Stimulated activated naive CD4-positive, alpha-beta T cell treated with Interleukin-2 at 50 U/mL for 16 hours (primary cell): ENCODE measurements at places on chromosomes 1 and 21.

DNA sequence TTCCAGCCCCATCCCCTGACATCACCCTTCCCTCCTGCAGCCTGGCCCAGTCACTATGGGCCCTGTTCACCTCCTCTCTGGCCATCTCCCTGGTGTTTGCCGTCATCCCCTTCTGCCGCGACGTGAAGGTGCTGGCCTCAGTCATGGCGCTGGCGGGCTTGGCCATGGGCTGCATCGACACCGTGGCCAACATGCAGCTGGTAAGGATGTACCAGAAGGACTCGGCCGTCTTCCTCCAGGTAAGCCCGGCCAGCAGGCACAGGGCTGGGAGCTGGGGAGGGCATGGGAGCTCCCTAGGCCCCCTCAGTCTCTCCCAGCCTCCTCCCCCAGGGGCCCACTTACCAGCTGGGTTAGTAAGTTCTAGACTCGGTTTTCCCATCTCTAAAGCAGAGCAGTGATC lies 52.1 kb downstream of the ELK4 start:
- no peak for DNase-seq

GRCh38 chr1:9028921-9029705 lies 2.9 kb upstream of the SLC2A7 start:
- DNase-seq: no peak

GRCh38 chr1:182110635-182111034 lies 49.1 kb upstream of the ZNF648 start:
- DNase-seq: no peak

DNA sequence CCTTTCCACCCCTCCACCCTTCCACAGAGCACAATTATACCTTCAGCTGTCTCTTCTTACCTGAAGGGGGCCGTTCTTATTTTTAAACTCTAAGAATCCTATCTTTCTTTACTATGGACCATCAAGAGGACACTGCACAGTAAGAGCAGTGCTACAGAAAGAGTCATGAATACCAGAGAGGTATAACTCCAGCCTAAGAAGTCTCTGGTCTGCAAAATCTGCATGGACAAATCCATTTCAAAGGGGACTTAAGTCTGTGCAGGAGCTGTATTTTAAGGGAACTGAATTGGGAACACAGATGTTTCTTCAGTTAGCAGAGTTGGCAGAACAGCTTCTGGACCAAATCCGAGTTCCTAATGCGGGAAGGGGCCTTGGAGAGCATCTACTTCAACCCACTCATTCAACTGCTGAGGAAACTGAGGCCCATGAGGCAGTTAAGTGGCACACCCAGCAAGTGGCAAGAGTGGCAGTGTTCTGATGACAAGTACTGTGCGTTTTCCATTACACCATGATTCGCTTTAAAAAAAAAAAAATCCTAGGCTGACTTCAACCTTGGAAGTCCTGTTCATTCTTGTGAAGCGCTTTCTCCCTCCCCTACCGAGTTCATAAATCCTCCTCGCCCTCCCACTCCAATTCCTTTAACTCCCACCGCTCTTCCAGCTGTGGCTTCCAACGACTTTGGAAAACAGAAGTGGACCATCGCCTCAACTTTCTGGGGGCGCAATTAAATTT lies 1.8 kb downstream of the PLPP3 start:
- DNase-seq: no peak

- no peak for DNase-seq
Measured at GRCh38 chr1:66332548-66332901, 201.4 kb upstream of the SGIP1 start.

DNA sequence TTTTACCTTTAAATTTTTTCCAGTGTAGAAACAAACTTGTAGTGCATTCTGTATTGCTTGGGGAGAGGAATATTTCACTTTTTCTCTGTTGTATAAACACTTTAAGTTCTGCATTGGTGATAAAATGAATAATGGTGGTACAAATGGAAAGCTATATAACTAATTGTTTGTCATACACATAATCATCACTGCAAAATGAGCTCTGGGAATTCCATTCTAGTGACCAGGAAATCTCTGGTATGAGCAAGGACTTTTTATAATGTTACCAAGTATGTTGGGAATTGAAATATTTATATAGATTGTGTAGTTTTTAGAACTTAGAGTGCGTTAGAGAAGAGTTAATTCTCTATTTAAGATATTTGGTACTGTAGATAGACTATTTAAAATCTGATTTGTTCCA lies 5.0 kb upstream of the FMN2 start:
- no peak for DNase-seq

DNA sequence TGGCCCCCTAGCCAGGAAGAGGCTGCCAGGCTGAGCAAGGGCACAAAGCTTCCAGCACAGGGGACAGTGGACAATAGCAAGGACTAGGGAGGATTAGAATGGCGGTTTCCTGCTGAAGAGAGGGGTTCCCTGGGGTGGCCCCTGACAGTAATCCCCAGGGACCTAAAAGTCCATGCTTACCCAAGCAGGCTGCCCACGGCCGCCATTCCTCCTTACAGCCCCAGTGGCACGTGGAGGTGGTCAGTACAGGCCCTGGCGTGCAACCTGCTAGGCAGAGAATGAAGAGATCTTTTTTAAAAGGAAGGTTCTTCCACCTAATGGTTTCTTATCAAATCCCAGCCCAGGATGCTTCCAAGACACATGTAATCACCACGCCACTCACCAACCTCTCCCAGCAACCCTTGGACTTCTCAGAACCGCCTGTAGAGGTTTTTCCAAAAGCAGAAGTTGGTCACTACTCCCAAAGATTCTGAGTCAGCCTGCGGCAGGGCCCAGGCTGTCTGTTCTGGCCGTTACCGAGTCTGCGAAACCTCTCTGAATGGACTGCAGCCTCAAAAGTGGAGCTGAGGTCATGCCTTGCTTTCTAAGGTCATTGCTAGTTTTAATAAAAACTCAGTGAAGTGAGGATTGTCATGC lies 926 bp downstream of the MRPL55 start:
- DNase-seq: no peak

DNA sequence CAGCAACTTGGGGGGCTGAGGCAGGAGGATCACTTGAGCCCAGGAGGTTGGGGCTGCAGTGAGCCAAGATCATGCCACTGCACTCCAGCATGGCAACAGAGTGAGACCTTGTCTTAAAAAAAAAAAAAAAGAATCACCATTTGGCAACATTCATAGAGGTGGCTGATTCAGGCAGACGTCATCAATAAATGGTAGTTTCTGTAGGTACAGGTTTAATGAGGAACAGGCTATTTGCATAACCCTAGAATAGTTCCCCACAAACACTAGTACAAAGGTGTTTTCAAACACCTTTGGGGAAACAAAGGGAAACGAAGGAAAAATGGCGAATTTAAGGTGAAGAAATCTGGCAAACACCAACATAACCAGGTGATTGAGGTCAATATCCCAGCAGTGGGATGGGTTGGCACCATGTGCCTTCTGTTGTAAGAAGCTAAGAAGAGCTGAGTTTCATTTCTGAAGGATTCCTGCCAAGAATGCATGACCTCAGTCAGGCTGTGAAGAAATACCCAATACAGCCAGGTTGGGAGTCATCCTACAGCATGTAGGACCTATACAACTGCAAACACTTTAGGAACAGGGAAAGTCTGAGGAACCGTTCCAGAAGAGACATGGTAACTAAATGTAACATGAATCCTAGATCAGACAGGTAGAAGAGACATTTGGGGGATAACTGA lies 5.6 kb downstream of the LPAR3 start:
- DNase-seq: no peak

GRCh38 chr1:75672528-75673393 lies 51.7 kb upstream of the ACADM start:
- no peak for DNase-seq

DNA sequence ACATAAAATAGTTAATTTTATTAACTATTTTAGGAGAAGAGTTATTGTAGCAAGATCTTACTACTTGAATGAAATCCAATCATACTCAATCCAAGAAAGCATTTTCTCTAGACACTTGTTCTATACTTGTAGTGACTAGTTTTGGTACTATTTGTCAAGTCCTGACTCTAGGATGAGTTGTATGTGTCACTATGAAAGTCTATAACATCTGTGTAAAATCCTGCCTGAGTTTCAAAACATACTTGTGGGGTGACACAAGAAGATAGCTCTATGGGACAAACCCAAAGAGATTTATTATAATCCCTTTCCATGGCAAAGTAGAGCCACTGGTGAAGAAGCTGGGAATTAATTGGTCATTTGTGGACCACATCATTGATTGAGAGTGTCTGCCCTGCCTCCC lies 1042.2 kb upstream of the ADGRL4 start:
- no peak for DNase-seq

- DNase-seq: no peak
Measured at GRCh38 chr1:196563768-196564167, 44.5 kb downstream of the KCNT2 start.

- DNase-seq: no peak
Measured at GRCh38 chr1:114986286-114986685, 43.3 kb upstream of the TSHB start.

DNA sequence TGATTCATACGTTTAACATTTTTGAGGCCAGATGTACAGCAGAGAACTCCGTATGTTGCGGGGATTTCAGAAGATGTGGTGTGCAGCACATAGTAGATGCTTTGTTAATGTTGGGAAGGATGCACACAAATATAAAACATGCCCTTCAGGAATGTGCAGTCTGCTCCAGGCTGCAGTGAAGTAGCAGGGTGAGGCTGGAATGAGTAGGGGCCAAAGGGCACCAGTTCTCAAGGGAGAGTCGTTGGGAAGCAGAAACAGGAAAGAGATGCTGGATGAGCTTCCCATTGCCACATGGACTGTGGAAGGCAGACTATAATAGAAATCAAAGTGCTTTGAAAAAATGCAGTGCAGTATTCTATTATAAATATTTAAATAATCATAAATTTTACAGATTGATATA lies 126.9 kb downstream of the NOS1AP start:
- no peak for DNase-seq

GRCh38 chr1:32791881-32792280 lies 25.3 kb downstream of the YARS1 start:
- no peak for DNase-seq

- no peak for DNase-seq
Measured at GRCh38 chr21:41403331-41403730, 22.7 kb upstream of the MX1 start.

DNA sequence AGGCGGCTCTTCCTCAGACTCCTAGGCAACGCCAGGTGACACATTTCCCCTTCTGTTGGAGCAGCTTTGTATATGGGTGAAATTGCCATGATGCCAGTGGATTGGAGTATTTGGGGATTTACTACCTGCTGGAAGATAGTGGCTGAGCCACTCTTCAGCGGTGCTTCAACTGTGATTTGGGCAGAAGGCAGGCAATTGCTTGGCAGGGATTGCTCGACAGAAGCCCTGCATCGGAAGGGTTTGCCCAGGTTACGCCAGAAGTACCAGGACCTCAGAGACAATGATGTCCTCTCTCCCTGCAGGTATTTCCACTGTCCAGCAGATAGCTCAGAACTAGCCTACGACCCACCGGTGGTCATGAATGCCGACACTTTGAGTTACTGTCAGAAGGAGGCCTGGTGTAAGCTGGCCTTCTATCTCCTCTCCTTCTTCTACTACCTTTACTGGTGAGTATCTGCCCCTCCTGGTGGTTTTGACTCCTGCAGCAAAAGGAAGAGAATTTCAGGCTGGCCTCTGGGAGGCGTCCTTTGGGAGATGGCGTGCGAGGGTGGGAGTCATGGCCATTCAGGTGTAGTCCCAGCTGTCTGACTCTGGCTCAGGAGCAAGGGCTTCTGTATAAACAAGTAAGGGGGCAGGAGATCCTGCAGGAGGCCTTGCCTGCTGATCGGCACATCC lies 118.3 kb downstream of the CNIH3 start:
- no peak for DNase-seq

- DNase-seq: no peak
Measured at GRCh38 chr1:89081005-89081404, 16.0 kb upstream of the GBP1 start.

GRCh38 chr21:21712748-21713520 lies 714.7 kb downstream of the NCAM2 start:
- no peak for DNase-seq

- no peak for DNase-seq
Measured at GRCh38 chr1:200535605-200536004, 84.9 kb downstream of the KIF14 start.

DNA sequence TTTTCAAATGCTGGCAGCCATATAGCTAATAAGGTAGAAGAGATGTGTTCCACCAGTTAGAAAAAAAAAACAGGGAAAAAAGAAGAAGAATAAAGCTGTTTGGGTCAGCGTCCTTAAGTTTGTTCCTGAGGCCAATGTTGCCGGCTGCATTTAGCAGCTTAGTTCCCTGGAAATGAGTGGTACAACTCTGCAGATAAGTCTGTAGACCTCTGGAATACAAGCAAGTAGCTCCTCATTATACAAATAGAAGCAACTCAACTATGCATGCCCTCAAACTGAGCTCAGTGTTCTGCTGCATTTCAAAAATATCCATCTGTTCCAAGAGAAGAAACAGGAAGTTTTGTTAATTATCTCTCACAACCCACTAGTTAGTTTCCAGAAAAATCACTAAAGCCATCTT lies 181.2 kb upstream of the PKN2 start:
- no peak for DNase-seq

- DNase-seq: no peak
Measured at GRCh38 chr1:93262645-93263044, 82.1 kb downstream of the CCDC18 start.

DNA sequence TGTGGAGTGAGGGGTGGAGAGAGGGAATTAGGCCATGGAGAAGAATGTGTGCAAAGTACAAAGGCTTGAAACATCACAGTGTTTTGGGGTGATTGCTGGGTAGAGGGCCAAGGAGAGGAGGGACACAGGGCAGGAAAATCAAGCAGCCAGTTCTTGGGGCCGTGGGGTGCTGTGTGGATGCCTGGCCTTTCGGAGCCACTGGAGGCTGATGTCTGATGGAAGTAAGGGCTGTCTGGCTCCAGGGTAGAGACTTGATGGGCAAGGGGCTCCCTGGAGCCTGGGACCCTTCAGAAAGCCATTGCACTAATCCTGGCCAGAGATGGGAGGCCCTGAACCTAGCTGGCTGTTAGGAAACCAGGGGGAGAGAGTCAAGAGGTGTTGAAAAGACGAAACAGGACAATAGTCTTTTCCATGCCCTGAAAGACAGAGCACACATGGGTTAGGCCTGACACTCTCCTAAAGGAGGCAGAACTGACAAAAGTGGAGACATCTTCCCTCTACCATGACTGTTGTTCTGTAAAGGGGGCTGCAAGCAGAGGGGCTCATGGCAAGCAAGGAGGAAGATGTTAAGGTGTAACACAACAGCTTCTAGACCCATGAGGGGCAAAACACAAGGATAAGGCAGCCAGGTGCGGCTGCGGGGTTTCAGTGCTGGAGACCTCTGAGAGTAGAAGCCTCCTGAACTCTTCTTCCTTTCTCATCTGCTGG lies 21.0 kb downstream of the ATF3 start:
- DNase-seq: no peak

GRCh38 chr1:199054694-199055093 lies 415.9 kb downstream of the PTPRC start:
- no peak for DNase-seq

- no peak for DNase-seq
Measured at GRCh38 chr1:181133969-181134418, 45.5 kb downstream of the IER5 start.

- DNase-seq: peak; percentile 39
Measured at GRCh38 chr1:181090641-181091126, 2.2 kb downstream of the IER5 start.

GRCh38 chr1:180116964-180117763 lies 37.5 kb upstream of the QSOX1 start:
- DNase-seq: no peak

GRCh38 chr1:115977499-115978258 lies 1.4 kb downstream of the SLC22A15 start:
- no peak for DNase-seq

- no peak for DNase-seq
Measured at GRCh38 chr1:164902491-164902890, 343.5 kb downstream of the PBX1 start.
